Activated CD4-positive, CD25-positive, alpha-beta regulatory T cell treated with anti-CD3 and anti-CD28 coated beads, Interleukin-2, amount 50 U/mL, for 72 hours (primary cell): ENCODE measurements at places on chromosomes 7 and 10.

DNA sequence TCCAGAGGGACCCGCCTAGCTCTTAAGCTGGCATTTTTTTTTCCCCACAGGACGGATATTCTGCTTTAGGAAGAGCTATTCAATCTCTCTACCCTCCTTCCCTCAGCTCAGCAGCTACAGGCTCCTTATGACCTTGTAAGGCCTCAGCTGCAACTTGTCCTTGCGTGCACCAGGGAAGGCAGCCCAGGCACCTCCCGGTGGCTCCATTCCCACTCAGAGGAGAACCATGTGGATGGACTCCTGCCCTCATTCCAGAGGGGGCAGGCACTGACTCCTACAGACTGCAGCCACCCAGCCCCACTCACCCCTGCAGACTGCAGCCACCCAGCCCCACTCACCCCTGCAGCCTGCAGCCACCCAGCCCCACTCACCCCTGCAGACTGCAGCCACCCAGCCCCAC, 73.7 kb downstream of the ITIH5 start:
- no peak for DNase-seq

DNA sequence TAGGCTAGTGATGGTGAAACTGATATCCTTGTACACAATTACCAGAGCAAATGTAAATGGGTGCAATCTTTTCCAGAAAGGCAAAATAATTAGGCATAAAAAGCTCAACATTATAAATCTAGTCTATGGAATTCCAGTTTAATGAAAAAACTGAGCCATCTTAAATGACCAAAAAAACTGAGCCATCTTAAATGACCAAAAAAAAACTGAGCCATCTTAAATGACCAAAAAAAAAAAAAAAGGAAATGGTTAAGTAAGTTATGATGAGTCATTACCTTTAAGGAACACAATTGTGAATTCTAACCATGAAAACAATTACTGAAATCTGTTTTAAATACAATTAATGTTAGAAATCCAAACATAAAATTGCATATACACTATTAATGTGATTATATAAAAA, 25.3 kb downstream of the USP6NL start:
- DNase-seq, result no peak

DNA sequence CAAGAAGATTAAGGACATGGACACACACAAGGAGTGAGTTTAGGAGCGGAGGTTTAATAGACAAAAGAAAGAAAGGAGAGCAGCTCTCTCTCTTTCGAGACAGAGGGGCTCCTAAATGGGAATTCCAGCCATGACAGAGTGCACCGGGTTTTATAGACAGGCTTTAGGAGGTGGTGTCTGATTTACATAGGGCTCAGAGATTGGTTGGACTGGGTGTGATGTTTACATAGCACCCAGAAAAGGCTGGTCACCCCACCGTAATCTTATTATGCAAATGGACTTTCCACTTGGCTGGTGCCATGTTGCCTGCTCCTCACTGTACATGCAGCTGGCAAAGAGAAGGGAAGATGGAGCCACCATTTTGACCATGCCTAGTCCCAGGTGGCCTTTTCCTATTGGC, 28.4 kb upstream of the MRC1 start:
- DNase-seq, result no peak

DNA sequence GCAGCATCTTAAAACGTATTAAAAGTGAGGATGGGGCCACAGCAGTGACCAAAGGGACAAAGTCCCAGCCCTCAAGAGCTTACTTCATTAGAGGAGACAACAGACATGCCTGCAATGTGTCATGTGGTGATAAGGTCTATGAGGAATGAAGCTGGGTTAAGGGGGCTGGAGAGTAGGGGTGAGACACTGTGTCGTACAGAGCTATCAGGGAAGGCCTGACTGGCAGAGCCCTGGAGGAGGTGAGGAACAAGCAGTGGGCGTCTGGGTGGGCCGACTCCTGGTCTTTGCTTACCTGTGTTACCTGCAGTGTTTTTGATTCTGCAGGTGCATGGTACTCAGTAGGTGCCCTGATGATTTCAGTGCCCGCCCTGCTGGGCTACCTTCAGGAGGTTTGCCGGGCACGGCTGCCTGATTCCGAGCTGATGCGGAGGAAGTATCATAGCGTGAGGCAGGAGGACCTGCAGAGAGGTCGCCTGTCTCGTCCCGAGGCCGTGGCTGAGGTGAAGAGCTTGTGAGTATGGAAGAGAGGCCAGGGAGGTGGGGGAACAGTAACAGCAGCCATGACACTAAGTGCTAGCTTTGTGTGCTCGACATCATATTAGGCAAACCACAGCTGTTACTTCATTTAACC, 7.6 kb downstream of the ZFYVE27 start:
- DNase-seq, result no peak

GRCh38 chr7:99422625-99423024, 13.9 kb downstream of the BUD31 start:
- DNase-seq, result no peak

DNA sequence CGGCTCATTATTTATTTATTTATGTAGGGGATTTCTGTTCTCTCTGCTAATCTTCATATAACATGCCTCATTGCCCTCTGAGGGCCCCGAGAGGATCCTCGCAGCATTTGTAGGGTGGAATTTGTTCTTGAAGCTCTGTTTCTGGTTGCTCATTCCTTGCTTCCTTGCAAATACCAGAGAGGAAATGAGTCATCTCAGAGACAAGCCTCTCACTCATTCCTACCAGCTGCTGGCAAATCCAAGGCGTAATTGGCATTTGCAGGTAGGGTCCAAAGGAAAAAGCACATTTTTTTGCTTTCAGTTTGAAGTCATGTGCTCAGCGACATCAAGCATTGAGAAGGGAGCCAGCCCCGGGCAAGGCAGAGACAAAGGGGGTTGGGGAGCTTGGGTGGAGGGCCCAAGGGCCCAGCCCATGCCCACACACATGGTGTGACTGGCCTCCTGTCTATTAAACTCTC, 501.6 kb downstream of the GALNT17 start:
- no peak for DNase-seq
